ENCODE measurements at places on chromosomes 4 and X. TPM values are rescaled to one million over a fixed set of nuclear protein-coding genes. Genes with fewer than 3 reads are reported as not detected.

Gene ZFP92
- total RNA-seq: 1.2 TPM

DNA sequence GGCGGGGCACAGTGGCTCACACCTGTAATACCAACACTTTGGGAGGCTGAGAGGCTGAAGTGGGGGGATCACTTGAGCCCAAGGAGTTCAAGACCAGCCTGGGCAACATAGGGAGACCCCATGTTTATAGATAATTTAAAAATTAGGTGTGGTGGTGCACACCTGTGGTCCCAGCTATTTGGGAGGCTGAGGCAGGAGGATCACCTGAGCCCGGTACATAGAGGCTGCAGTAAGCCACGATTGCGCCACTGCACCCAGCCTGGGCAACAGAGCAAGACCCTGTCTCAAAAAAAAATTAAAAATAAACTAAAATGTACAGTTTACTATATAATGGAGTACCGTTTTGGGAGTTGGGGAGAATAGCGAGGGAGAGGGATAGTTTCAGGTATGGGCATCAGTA lies 4.2 kb downstream of the STAG2 start:
- DNase-seq: no peak

- DNase-seq: no peak
These were observed 61.9 kb upstream of the TCEAL2 start for GRCh38 chrX:102063445-102064074.

Gene ARHGAP24
- not detected for total RNA-seq

Gene USP17L25
- not detected for total RNA-seq

Gene NUDT10
- not detected for total RNA-seq

Data from T-helper 17 cell (primary cell).